ENCODE measurements at places on chromosomes 16 and 17.

DNA sequence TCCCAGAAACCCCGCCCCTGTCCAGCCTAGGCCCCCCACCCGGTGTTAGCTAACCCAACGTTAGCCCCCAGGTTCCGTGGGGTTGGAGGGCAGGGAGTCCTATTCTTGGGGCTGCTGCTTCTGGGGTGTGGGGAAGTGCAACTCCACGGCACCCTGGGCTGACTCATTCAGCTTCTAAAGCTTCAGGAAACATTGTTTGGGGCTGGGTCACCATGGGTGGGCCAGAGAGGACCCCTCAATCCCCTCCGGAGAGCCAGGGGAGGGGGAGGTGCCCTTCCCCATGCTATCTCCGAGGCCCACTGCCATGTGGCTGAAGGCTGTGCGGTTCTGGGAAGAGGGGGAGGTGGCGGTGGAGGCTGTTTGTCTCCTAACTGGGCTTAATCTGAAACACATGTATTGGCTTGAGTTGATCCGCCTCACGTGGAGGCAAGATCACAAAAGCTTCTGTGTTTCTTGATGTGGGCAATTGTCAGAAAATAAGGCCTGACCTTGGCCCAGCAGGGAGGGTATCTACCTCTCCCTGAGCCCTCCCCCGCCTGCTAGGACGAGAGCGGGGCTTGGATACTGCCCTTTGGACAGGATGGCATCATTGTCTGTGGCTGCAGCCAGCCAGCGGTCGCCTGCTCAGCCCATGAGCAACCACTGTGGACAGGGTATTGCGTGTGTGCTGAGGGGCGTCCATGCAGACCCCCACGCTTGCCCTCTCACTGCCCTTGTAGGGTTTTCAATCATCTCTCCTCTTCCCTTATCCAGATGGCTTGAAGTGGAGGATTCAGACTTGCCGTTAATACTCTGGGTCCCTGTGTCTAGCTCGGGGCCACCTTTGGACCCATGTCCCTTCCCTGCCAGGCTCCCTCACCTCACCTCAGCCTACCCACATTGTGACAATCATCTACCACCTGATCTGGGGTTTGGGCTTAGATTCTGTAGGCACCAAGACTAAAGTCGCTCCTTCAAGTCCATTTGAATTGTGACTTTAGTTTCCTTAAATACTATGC, 1.3 kb downstream of the SERPINF1 start:
- no peak for DNase-seq

GRCh38 chr17:69711541-69711940, 297.0 kb downstream of the MAP2K6 start:
- no peak for DNase-seq

- DNase-seq: no peak
Measured at GRCh38 chr16:51696376-51696775, 545.3 kb upstream of the SALL1 start.

DNA sequence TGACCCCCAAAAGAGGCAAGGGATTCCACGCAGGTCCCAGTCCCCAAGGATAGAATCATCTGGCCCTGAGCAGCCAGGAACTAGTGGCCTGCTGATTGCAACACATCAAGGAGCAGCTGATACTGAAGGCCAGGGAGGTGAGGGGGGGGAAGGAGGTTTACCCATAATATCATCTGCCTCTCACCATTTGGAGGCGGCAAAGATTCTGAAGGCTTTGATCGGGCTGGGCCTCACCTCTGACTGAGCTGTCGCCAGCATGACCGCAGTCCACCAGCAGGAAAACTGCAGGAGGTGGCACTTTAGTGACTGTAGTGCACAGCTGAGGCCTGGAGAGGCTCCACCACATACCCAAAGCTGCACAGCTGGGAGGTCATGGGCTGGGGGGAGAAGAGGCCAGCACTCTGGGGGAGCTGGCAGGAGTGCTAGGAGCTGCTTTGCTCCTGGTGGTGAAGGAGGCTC, 20.5 kb upstream of the ITGA3 start:
- no peak for DNase-seq

DNA sequence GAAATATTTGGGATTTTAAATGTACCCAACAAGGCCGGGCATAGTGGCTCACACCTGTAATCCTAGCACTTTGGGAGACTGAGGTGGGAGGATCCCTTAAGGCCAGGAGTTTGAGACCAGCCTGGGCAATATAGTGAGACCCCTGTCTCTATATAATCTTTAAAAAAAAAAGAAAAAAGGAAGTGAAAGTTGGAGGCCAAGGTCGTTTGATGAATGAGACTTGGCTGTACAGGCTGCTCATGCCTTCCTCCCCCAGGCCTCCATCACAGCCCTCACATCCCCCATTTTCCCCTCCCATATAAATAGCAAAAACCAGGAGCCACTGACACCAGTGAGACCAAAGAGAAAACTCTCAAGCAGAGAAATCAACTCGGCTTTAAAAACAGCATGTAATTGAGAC, 3.3 kb upstream of the CA7 start:
- no peak for DNase-seq

DNA sequence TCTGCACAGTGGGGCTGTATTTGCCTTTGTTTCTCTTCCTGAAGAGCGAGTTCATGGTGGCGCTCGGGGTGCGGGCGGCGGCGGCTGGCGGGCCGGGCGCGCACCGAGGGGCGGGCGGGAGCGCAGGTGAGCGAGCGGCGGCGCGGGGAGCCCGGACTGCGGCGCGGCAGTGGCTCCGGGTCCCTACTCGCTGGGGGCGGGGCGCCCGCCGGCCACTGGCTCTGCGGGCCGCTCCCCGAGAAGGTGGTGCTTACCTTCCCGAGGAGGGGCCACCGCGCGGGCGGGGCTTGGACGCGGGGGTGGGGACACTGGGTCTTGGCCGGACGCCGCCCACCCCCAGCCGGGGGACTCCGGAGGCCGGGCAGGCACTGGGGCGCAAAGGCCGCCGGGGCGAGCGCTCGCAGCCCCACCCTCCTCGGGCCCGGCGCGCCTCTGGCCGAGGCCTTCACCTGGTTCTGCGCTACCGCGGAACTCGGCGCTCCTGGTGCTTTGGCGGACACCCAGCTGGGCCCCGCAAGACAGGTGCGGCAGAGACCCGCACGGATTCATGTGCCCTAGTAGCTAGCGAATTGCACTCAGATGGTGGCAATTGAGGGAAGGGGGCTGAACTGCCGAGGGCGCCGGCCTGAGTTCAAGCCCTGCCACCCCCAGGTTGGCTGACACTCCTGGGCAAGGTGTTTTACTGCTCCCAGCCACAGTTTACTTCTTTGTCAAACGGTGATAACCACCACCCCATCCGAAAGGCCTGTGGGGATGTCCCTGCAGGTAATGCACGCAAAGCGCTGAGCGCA, at the start of gene PPL:
TSS of gene PPL (minus strand) at position 158 of the 791 bp plus-strand sequence. CDS start at position 55, 103 bp downstream.
- peak; percentile 83 for DNase-seq

- no peak for DNase-seq
Measured at GRCh38 chr17:56595831-56596690, 2.6 kb downstream of the NOG start.

DNA sequence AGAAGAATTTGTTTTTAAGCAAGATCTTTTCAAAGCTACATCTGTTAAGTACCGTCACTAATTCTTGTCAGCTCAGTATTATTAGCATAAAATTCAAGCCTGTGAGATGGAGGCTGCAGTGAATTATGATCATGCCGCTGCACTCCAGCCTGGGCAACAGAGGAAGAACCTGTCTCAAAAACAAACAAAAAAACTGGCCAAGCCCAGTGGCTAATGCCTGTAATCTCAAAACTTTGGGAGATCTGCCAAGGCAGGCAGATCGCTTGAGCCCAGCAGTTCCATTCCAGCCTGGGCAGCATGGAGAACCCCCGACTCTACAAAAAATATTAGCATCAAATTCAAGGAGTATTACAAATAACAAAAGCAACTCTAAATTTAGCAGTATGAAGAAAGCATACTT, 88.0 kb downstream of the STXBP4 start:
- no peak for DNase-seq

DNA sequence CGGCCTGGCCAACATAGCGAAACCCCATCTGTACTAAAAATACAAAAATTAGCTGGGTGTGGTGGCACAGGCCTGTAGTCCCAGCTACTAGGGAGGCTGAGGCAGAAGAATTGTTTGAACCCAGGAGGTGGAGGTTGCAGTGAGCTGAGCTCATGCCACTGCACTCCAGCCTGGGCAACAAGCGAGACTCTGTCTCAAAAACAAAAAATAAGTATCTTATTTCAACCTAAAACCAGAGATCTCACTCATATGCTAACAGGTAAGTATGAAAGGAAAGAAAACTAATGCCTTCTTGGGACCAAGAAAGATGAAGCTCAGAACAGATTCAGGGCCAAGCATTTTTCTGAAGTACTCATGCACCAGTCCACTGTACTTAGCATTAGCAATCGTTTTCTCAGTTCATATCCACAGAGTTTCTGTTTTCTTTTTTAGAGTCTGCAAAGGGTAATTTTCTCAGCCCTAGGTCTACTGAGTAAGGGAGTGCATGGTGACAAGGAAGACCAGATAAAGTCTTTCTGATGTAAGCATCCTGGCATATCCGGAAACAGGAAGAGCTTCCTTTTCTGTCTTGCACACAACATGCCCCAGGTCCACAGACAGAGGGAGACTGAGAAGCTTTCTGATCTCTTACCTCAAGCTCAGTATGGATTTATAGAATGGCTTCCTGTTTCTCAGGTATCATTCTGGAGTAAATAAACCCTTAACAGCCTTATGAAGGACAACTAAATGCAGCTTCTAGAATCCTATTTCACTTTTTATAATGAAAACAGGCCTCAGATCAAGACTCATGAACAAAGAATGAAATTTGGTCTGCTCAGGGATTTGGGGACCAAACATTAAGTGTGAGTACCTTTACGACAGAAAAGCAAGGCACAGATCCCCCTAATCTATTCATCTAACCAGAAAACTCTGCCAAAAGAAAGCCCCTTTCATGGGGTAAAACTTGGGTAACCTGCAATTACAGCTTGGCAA, 38.7 kb upstream of the FOXJ1 start:
- no peak for DNase-seq

GRCh38 chr17:320809-321385, 31.7 kb downstream of the RPH3AL start:
- DNase-seq: no peak

- no peak for DNase-seq
Measured at GRCh38 chr16:5479926-5480325, 382.3 kb upstream of the EEF2KMT start.

DNA sequence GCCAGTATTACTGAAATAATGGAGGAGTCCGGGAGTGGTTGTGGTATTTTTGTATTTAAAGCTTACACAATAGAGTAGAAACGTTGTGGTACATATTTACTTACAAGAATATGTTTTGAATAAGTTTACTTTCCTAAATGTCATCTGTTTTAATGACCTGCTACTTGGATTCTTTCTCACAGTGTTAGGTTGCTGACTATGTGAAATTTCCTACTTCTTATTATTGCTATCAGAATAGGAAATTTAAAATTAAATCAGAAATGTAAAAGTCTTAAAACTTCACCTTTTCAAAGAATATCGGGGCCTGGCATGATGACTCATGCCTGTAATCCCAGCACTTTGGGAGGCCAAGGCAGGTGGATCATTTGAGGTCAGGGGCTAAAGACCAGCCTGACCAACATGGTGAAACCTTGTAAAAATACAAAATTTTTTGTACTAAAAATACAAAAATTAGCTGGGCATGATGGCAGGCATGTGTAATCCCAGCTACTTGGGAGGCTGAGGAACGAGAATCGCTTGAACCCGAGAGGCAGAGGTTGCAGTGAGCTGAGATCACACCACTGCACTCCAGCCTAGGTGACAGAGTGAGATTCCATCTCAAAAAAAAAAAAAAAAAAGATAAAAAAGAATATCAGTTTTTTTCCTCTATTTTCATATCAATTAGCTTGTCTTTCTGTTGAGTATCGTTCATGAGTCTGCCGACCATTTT, 77.8 kb downstream of the VMP1 start:
- DNase-seq: no peak
